Endodermal cell (in vitro differentiated cells): ENCODE measurements at places on chromosomes 3 and 15.

DNA sequence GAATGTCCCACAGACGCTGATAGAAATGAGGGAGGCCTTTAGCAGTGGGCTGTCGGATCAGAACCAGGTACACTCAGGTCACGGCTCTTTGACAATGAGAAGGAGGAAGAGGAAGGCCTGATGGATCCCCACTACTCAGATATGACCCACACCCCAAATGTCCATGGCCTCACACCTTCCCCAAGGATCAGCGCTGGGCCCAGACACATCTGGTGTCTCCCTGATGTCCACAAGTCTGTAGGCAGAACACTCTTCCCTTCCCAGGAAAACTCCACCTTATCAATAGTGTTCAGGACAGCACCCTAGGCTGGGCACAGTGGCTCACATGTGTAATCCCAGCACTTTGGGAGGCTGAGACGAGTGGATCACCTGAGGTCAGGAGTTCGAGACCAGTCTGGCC lies 33.3 kb upstream of the SFMBT1 start:
- DNase-seq, result peak; percentile 30

GRCh38 chr3:127847236-127847720 lies 25.0 kb upstream of the MGLL start:
- no peak for DNase-seq

DNA sequence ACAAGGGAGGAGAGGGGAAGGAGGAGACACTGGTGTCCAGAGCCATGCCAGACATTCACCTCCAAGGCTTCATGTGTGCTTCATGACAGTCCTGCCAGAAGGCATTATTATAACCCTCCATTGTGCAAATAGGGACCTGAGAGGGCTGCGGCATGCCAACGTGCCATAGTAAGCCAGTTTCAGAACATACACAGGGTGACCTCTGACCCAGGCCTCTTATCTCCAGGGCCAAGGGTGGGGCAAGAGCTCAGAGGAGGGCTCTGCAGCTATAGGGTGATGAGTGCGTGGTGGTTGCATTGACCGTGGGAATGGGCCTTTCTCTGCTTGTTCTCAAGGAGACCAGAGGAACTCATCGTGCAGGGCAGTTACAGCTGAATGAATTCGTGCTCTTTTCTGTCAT lies 9.7 kb upstream of the ACSBG1 start:
- DNase-seq, result no peak

- DNase-seq, result no peak
These were observed 88.8 kb upstream of the ARHGEF3 start for GRCh38 chr3:56890448-56891091.

DNA sequence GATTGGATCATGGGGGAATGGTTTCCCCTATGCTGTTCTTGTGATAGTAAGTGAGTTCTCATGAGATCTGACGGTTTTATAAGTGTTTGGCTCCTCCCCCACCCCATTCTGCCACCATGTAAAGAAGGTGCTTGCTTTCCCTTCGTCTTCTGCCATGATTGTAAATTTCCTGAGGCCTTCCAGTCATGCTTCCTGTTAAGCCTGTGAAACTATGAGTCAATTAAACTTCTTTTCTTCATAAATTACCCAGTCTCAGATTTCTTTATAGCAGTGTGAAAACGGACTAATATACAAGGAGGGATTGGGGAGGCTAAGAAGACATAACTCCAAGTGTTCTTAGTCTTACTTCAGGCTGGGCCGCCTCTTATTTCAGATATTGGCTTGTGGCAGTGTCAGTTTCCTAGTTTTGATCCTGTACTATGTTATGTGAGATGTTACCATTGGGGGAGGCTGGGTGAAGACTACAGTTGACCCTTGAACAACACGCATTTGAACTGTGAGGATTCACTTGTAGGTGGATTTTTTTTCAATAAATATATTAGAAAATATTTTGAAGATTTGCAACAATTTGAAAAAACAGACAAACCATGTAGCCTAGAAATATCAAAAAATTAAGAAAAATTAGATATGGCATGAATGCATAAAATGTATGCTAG lies 44.9 kb downstream of the NMD3 start:
- no peak for DNase-seq

DNA sequence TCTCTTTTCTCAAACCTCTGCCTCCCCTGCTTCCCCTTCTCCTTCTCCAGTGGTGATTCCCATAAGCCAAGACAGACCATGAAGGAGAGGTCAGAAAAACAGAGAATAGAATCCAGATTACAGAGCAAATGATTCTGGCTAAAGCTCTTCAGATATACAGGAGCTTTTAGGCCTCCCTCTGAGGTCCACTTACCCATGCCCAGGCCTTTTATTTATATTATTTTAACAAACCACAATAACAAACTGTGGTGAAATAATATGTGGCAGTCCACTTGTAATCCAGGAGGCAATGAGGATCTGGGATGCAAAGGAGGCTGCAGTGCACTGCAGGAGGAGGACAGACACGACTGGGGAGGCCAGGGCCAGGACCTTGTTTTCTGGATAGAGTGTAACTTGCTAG lies 104.1 kb downstream of the STAC start:
- no peak for DNase-seq

- no peak for DNase-seq
These were observed 100.2 kb downstream of the GHSR start for GRCh38 chr3:172347895-172348679.

- DNase-seq, result peak; percentile 79
These were observed 88.1 kb downstream of the MAGI1 start for GRCh38 chr3:65950340-65951326.

GRCh38 chr3:155370764-155371503 lies 77.5 kb upstream of the STRIT1 start:
- no peak for DNase-seq

DNA sequence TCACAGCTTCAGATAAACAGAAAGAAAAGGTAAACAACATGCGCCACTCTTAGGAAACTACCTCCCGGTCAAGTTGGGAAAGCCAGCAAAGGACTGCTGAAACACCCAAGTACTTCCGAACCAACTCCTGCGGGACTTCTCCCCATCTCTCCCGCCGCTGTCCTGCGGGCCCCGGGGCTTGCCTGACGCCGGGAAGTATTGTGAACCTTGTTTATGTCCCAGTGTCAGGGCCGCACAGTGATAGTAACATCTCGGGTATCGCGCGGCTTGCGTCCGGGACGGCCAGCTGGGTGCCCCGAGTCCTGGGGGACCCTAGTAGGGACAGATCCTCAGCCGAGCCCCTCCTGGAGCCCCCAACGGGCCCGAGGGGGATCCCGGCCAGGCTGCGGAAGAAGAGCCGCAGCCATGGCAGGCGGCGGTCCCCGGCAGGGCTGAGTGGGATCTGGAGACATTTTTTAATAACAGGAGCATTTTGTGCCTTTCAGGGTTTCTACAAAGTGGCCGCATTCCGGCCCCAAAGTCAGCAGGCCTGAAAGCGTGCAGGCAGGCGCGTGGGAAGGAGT lies 756 bp downstream of the CLPX start:
- DNase-seq, result peak; percentile 87

DNA sequence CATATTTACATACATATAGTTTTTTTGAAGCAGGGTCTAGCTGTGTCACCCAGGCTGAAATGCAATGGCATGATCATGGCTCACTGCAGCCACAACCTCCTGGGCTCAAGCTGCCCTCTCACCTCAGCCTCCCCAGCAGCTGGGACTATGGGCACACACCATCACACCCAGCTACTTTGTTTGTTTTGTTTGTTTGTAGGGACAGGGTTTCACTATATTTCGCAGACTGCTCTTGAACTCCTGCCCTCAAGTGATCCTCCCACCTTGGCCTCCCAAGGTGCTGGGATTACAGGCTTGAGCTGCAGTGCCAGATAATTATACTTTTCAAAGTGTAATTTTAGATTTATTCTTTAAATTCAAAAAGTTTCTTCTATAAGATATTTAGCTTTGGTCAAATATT lies 10.2 kb downstream of the GTF2A2 start:
- no peak for DNase-seq

DNA sequence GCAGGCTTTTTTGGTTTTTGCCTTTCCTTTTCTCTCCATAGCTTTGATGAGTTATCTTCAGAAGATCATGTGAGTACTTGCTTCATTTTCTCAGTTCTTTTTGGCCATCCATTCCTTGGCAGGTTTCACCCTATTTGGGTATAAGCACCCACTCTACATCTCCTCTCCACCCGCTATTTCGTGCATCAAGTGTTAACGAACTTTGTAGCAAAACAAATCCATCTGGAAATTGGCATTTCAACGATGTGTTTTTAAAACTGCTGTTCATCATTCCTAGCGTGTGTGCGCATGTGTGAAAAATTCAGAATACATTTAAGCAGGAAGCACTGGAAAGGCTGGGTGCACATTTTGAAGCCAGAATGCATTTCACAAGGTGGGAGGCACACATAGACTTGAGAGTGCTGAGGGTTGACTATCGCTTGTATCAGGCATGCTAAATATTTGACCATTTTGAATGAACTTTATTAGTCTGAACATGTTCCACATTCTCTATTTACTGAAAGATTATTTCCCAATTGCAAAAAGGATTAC lies 89.7 kb upstream of the FHIT start:
- no peak for DNase-seq
